ENCODE measurements at places on chromosomes 11 and 22.

DNA sequence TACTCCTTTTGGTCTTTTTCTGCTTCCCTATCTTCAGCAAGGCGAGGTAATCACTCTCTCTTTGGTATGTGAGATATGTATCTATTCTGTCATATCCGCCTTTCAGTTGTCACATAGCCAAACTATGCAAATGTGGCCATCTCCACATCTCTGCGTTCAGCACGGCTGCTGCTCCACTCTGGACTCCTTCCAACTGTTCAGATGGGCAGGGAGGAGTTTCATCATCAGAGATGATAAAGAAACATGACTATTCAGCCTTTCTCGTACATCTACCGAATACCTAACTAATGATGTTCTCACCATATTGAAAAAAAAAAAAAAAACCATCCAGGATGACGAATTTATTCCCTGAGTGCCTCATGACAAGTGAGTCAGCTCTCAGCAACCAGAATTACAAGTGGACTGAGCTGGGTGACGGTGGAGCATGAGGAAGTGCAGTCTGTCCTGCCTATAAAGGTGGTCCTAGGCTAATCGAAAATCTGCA is 899.6 kb downstream of the OPCML start:
- DNase-seq, result peak; percentile 86

DNA sequence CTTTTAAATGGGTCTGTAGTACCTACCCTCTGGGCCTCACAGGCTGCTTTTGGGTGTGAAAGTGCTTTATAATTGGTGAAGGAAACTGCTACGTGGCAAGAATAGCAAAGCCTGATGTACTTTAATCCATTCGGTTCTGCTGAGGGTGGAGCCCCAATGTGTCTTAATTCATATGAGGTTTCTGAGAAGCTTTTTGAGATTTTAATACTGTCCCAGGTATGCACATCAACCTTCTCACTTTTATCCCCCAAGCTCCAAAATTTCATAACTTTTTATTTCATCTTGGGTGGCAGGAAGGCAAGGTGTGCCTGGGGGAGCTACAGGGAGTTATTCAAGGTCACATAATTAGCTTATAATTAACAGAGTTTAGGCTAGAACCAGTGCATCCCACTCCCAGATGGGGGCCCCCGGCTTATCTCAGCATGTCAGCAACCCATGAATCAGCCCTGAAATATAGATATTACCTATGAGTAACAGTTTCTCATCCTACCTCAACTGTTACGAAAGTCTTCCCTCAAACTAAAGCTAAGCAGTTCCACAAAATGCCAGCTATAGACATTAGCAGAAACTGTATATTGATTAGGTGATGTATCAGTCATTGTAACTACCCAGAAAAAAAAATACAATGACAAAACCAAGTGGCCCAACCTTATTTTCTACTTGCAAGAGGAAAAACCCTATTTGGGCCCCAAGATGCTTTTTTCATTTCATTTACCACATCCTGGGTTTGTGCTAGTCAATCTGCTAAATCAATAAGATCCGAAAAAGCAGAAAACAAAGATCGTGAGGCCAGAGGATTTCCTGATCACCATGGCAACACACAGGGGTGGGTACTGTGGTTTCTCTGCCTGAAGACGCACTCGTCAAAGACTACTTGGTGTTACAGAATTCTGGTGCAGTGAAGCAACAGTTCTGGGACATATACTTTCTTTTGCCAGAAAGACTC is 26.7 kb downstream of the CD44 start:
- peak; percentile 75 for DNase-seq

DNA sequence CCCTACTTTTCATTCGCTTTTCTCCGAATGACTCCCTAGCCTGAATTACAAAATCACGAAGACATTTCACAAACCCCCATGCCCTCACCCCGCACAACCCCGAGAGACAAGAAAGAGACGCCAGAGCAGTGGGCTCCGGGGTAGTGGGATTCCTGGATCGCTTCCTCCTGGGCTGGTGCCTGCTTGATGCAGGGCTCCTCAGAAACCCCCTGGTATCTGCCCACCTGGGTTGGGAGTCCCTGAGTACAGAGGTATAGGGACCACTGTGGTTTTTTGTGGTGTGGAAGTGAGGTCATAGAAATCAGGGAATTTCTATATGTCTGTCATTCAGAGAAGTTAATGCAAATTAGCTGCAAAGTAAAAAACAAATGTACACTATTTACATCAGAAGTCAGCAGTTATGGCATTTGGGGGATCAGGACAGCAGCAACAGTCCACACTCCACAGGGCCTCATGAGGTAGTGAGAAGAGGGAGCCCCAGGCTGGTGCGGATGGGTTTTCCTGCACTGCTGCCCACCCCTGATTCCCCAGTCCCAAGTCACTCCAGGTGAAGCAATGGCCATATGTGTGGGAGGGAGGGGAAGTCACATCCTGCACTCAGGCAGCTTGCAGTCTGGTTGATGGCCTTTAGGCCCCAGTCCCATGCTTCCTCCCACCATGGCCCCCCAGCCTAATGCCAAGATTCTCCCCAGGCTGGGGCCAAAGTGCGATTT is 39.6 kb downstream of the BUD13 start:
- no peak for DNase-seq

GRCh38 chr11:121066623-121067022 is 34.4 kb upstream of the TECTA start:
- DNase-seq, result no peak

DNA sequence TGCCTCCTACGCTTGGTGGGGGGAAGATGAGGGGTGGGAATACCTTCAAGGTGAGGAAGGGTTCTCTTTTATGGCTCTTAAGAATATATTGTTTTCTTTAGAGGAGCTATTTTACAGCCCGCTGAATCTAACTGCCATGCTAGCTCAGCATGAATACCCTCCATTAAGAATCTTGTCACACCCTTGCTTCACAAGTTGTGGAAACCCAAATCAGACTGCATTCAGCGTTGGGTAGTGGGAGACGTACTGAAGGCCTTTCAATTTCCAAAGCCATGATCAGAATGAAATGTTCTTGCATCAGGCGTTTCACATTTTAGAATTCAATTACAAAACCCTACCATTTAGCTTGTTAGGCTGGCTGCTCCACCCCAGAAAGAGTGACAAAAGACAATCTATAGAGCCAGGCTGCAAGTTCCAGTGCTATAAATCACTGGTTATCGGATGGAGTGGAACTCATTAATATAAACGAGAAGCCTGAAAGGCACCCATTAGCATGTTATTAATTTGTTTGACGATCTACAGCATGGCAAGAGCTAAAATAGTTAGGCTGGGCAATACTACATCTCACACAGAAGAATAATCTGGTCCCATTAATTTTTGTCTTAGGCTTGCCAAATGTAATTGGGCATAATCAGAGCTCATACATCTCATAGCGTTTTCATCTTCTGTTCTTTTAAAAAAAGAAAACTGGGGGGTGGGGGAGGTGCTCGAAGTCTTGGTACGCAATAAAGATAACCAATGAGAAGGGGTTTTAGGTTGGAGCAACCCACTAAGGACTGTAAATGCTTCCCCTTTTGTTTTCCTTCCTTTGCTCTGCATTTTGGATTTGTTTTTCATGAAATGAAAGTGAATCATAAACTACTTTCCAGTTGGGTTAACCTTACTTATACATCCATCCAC is 57.5 kb downstream of the ABTB2 start:
- no peak for DNase-seq

- peak; percentile 84 for DNase-seq
These were observed 25.3 kb downstream of the CEP295 start for GRCh38 chr11:93686812-93687211.

DNA sequence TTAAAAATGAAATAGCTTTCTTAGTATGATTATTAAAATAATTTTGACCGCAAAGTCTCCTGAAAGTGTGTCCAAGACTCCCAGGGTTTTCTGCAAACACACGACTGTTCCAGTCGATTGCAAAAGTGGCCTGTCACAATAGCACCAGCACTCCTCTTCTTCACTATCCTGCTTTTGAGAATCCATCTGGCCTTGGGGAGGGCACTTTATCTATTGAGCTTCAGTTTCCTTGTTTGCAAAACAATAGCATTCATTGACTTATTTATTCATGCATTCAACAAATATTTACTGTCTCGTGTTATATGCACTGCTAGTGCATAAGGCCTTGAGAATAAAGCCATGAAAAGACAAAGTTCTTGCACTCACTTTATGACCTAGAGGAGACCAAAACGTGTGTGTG is 96.2 kb upstream of the NTM start:
- no peak for DNase-seq

DNA sequence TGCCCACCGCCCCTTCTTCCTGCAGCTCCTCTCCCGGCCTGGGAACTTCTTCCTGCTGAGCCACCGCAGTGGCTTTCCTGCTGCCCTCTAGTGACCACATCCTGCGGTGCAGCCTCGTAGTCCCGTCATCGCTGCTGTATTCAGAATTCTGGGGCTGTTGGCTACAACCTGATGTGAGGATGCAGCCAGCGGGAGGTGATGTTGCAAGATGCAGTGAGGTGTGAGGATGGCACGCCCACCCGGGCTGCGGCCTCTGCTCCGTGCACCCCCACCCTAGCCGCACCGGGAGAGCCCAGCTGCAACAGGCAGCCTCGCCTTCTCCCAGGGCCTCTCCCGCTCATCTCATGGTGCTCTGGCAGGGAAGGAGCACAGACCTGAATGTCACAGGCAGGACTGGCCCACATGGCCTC is 10.1 kb downstream of the CHST1 start:
- peak; percentile 87 for DNase-seq

GRCh38 chr22:30422481-30423300 is 2.9 kb upstream of the MTFP1 start:
- peak; percentile 94 for DNase-seq

- DNase-seq, result peak; percentile 94
These were observed 106.8 kb downstream of the RBFOX2 start for GRCh38 chr22:35921777-35922176.

GRCh38 chr11:60769811-60770210 is 13.1 kb downstream of the MS4A15 start:
- DNase-seq, result no peak

GRCh38 chr11:59807047-59807610 is 3.4 kb downstream of the MRPL16 start:
- DNase-seq, result no peak

GRCh38 chr22:39332441-39333064 is 13.1 kb upstream of the RPL3 start:
- peak; percentile 89 for DNase-seq

DNA sequence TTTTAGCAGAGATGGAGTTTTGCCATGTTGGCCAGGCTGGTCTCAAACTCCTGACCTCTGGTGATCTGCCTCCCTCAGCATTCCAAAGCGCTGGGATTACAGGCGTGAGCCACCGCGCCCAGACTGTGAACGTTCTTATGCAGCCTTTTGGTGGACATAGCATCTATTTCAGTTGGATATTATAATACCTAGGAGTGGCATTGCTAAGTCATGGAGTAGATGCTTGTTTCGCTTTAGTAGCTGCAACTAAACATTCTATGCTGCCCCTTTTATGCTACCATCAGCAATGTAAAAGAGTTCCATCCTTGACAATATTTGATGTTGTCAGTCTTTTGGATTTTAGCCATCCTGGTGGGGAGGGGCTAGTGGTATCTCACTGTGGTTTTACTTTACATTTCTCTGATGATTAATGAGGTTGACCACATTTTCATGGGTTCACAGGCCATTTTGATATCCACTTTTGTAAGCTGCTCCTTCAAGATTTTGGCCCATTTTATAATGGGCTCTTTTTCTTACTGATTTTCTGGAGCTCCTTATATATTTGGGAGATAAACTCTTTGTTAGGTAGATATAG is 16.5 kb upstream of the APOBEC3A start:
- no peak for DNase-seq

DNA sequence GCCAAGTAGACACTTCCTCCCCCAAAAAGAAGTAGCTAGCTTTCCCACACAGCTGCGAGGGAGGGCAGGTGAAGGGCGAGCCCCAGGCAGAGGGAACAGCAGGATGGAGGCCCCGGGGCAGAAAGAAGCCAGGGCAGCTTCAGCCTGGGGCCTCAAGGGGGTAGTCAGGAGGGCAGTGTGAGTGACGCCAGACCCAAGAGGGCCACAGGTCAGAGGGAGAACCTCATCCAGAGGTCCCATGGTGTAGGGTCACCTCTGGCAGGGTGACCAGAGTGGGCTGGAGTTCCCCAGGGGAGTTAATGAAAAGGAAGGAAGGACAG is 9.2 kb downstream of the PRR5 start:
- no peak for DNase-seq

- peak; percentile 37 for DNase-seq
These were observed 381.2 kb downstream of the MN1 start for GRCh38 chr22:27420195-27420816.

- DNase-seq, result no peak
These were observed 131.8 kb upstream of the PARVA start for GRCh38 chr11:12245549-12246016.

DNA sequence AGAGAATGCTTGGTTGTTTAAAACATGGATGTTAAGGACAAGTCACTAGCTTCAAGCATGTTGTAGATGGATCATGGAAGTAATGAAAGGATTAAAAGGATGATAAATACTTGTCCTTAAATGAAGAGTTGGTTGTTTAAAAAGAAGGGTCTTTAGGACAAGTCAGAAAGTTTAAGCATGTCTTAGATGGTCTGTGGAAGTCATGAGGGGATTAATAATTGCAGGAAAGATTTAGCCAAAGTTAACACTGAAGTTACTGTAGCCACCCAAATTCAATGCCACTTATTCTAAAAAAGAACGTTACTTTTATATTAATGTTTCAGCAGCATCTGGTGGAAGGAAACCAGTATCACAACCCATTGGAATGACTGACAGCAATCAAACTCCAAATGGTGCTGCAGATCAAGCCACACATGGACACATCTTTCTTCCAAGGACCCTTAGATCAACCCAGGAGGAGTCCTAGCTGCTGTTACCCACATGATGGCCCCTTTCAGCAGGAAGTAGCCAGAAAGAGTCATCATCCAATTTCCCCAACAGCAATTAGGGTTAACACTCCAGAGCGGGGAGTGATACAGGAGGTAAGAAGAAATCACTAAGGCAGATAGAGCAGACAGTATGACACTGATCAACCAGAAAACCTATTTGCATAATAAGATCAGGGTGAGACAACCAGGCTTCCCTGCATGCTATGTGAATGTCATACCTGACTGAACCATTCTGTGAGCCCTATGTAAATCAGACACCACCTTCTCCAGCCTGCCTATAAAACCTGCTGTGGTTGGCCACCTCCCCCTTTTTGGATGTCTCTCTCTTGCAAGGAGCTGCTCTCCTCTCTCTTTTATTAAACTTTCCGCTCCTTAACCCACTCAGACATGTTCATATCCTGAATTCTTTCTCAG is 88.4 kb upstream of the GNAZ start:
- no peak for DNase-seq

- DNase-seq, result no peak
These were observed 45.2 kb downstream of the SLC5A12 start for GRCh38 chr11:26676641-26677040.

DNA sequence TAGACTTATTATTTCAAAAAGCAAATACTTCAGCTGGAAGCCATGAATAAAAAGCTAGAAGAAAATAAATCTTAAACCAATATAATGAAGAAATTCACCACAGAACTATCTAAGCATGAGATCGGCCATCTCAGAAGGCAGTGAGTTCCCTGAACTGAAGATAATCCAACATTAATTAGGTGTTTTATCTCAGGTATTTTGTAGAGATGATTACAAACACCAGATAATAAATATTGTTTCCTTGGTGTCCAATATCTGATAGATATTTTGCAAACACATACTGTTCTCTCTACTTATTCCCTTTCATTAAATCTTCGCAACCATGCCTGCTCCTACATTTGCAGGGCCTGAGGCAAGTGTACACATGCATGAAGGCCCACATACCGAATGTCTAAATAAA is 26.0 kb upstream of the FAM181B start:
- DNase-seq, result no peak

Measured in adipocyte (in vitro differentiated cells).